SW480 (cell line): ENCODE measurements at places on chromosomes 2 and 18.
A peak's percentile ranks its signal among the peaks of the same experiment; 100 is the strongest.

GRCh38 chr2:54773233-54773632 is 49.8 kb downstream of the EML6 start:
- DNase-seq: no peak

DNA sequence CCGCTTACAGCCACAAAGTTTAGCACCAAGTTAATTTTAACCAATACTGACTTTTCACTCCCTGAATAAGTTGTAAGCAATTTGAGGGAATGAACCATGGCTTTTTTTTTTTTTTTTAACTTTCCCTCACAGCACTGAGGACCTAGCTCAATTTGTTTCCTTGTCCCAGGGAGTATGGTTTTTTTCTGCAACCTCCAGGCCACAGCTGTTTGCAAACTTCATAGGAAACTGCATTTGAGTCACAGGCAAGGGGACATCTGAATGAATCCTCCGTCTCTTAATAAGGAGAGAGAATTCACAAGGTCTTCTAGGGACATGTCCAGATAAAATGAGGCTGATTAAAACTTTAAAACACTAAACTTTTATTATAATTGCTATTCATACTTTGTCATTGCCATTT is 181.5 kb downstream of the GFPT1 start:
- no peak for DNase-seq

DNA sequence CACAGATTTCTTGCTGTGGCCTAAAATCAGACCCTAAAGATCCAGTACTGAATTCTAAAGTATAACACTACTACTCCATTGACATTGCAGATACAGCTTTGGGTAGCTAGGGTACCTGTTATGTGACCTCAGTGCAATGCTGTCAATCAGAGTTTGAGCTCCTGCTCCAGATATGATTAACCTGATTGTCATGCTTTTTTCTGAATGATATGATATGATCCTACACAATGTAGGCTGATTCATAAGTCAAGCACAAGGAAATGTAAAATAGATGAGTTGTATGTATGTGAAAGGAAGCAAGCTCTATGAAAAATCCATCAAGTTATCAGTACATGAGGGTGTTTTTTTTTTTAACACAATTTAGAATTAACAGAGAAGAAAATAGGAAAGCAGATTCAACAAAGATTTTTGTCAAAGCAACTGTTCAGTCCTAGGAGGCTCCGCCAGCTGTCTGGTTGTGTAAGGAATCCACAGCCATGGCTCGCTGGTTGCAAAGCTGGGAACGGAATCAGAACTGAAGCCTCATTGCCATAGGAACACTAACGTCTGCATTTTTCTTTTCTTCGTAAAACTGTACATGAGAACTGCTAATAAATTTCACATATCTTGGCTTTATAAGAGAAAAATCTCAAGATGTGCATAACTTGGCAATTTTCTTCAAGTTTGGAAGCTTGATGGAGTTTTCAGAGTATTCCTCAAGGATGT is 52.9 kb downstream of the NR4A2 start:
- no peak for DNase-seq

GRCh38 chr18:8787371-8787670 is 82.0 kb downstream of the MTCL1 start:
- no peak for DNase-seq

DNA sequence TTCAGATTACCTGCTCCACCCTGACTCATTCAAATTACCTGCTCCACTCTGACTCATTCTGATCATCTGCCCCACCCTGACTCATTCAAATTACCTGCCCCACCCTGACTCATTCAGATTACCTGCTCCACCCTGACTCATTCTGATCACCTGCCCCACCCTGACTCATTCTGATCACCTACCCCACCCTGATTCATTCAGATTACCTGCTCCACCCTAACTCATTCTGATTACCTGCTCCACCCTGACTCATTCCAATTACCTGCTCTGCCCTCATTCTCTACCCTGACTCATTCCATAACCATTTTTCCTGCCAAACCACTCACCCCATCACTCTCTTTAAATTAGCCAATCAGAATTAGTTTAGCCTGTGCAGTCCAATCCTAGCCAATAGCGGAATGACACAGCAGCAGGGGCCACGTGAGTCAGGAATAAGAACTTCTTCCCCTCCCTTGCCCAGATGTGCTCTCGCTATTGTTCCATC is 26.2 kb downstream of the CFAP53 start:
- DNase-seq: peak; percentile 39

DNA sequence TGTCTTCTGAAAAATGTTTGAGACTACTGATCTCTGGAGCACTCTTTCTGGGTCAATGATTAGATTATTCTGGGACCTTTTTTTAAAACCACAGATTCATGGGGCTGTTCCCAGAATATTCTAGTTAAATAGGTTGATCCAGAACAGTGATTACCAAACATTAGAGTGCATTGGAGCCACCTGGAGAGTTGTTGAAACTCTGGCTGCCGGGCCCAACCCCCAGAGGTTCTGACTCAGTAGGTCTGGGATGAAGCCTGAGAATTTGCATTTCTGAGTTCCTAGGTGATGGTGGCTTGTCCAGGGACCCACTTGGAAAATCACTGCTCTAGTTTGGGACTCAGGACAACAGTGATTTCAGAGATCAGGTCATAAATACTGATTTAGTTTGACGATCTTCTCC is 197.3 kb downstream of the PTPRM start:
- DNase-seq: no peak

DNA sequence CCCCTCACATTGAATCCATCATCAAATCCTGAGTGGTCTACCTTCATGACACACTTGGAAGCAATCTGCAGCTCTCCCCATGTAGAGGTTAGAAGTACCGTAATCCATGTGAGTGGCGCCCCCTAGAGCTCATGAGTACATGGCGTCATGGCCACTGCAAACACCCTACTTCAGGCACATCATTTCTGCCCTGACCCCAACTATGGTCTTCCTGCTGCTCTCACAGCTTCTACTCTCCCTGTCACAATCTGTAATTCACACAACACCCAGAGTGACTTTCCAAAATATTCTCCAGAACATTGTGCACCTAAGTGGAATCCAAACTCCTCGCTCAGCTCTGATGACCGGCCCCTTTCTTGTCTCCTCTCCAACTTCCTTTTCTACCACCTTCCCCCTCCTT is 141.9 kb downstream of the ANKRD44 start:
- peak; percentile 35 for DNase-seq

- no peak for DNase-seq
Observed at GRCh38 chr2:241363426-241363825, 7.3 kb downstream of the FARP2 start.

DNA sequence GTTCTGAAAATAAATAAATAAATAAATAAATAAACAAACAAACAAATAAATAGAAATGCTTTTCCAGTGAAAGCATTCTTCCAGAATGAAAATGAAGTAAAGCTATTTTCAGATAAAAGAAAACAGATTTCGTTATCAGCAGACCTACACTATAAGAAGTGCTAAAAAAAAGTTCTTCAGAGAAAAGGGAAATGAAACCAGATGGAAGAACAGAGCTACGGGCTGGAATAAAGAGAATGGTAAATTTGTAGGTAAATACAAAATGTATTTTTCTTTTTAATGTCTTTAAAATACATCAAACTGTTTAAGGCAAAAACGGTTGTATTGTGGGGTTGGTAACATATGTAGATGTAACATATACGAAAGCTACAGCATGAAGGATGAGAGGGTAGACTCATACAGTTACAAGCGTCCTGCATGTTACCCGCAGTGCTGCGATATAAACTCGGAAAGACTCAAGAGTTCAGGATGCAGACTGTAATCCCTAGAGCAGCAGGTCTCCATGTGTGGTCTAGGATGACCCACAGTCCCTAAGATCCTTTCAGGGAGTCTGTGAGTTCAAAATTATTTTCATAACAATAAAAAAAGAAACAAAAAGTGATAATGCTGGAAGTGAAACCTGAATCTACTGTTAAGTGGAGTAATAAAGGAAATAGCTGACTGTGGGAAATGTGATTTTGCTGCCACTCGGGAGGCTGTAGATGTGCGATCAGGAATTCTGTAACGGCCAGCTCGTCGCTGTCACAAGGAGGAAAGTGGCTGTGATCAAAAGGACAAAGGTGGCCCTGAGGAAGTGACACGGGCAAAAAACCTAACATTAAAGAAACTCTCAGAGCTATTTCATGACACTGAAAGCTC is 5.3 kb upstream of the RAB12 start:
- DNase-seq: no peak

DNA sequence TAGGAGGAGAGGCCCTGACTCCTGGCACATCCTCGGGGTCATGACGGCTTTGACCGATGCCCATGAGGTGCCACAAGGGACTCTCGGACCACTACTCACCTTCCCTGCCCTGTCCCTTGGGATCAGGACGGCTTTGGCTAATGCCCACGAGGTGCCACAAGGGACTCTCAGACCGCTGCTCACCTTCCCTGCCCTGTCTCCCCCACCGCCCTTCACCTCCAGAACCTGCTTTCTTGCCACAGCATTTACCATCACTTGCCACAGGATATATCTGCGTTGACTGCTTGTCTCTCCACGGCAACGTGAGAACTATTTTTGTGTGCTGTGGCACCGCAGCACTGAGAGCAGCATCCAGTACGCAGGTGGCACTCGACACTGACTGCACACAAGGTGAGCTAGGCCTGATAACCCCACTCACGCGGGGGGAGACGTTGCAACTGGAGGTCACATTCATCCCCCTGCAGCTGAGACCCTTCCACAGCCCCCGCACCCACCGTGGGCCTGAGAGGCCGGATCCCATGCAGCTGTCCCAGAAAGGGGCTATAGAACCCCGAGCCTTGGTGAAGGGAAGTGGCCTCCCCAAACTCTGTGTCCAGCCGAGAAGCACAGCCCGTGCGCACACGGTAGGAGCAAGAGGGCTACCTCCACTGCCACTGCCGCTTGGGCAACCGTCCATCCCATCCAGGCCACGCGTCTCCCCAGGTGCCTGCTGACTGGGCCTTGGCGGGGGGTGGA is 47.5 kb downstream of the ANO7 start:
- no peak for DNase-seq

DNA sequence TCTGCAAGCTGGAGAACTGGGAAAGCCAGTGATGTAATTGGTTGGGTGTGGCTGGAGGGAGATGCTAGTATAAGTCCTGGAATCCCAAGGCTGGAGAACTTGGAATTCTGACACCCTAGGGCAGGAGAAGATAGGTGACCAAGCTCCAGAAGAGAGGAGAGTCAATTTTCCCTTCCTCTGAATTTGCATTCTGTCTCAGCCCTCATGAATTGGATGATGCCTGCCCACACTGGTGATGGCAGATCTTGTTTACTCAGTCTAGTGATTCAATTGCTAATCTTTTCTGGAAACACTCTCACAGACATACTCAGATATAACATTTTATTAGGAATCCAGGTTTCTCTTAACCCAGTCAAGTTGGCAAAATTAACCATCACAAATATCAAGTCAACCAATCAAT is 287.2 kb downstream of the RDH14 start:
- DNase-seq: no peak

DNA sequence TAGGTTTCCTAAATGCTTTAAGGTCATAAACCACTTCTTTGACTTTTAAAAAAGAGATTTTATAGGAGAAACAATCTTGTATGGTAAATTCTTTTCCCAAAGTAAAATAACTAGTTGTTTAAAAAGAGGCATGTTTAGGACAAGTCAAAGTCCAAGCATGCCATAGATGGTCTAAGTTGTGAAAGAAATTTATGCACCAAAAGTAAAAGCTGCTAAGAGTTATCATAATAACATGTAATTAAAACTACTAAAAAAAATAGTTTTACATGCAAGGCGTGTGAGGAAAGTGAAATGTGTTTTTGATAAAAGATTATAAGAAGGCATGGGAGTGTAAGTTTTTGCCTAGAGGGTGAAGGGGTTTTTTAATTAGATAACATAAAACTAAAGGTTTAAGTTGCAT is 22.5 kb downstream of the FAM210A start:
- no peak for DNase-seq

DNA sequence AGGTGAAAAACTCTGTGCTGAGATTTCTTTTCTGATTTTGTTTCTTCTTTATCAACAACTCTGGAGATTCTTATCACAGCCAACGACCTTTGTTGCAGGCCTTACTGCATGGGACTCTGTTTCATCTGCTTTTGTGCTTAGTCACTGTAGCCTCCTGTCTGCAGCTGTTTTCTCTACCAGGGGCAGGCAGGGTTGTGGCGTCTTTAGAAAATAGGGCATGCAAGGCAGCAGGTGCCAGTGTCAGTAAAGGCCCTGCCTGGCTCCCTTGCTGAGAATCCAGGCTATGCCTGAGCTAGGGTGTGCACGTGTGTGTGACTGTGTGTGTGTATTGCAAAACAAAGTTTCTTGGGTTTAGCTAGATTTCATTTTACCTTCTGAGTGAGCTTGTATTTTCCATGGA is 14.6 kb upstream of the SLC9A2 start:
- DNase-seq: no peak
